Stimulated activated CD4-positive, alpha-beta T cell treated with anti-CD3 and anti-CD28 coated beads, Interleukin-15, amount 100 ng/mL, for 24 hours (primary cell): ENCODE measurements at places on chromosomes 1 and 21.

DNA sequence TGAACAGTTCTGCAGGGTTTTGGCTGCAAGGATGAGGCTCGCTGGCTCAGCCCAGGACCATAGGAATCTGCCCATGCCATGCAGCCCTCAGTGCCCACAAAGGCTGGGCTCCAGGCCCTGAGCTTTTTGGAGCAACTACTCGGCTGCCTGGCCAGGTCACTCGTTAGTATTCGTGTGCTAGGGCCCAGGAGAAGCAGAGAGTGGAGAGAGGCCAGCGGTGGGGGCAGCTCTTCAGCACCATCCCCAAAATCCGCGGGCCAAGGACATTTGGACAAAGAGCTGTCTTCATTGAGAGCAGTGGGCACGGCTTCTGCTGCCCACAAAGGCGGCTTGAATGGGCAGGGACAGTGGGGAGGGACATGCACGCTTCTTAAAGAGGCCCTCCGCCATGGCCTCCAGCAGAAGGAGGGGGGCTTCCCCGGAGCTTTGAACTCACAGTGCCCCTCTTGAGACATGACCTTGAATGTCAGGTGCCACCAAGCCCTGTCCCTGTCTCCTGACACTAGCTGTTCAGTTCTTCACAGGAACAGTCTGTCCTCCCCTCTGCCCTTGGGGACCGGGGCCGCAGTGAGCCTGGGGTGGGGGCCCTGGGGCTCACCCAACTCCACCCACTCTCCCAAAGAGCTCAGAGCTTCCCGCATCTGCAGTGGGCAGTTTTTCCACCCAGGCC, 106.1 kb upstream of the ARHGEF16 start:
- no peak for DNase-seq

- peak; percentile 77 for DNase-seq
These were observed 552 bp upstream of the ZNF496 start for GRCh38 chr1:247332215-247332622.

- no peak for DNase-seq
These were observed 8.3 kb downstream of the DISP3 start for GRCh38 chr1:11487196-11487751.

DNA sequence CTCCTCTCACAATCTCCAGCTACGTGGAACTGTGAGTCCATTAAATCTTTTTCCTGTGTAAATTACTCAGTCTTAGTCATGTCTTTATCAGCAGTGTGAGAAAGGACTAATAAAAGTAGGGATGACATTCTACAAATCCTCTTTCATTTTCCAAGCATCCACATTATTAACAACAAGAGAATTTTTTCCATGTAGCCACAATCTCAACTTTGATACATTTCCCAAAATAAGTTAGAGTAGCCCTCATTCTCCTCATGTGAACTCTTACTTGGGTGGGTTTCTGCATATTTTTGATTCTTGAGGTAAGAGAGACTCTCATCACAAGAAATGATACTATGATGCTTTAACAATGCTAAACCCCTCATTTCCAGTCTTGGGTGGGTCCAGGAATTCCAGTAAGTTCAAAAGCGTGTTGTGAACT, 52.8 kb downstream of the TNFSF18 start:
- no peak for DNase-seq

DNA sequence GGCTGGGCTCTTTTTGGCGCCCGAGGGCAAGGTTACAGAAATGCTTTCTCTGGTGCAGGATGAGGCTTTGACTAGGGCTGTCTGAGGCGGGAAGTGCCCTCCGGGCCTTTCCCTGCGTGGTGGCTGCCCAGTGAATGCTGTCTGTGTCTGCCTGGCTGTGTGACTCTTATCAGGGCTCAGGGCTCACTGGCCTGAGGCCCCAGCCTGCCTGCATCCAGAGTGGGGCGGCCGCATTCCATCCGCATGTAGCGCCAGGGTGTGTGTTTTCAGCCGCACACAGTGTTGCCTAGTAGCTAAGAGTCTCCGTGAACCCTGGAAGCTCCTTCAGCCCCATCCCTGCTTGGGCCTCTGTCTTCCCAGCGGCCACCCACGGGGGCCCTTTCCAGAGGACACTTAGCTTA, 59.1 kb downstream of the FAAP20 start:
- no peak for DNase-seq

DNA sequence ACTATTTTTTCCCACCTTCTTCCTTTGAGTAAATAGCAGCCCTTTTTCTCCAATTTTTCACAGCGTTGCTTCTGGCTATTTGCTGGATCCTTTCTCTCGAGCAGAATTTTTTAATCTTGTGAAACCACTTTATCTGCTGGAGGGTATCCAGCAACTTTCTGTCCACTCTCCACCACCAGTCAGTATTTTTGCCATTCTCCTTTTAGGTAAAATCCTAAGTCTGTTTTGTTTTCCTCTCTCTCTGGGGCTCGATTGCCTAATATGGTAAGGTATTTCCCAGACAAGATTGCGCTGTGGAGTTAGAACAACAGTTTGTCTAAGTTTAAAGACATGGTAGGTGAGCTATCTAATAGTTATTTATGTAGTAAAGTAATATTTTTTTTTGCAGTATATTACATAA, 156.9 kb downstream of the PPP1R12B start:
- no peak for DNase-seq

DNA sequence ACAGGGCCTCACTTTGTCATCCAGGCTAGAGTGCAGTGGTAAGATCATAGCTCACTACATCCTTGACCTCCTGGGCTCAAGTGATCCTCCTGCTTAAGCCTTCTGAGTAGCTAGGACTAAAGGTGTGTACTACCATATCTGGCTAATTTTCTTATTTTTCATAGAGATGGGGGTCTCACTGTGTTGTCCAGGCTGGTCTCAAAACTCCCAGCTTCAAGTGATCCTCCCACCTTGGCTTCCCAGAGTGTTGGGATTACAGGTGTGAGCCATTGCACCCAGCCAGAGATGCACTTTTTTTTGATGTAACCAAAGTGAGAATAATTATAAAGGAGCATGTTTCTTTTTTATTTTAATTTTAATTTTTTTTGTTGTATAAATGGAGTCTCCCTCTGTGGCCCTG, 28.4 kb downstream of the CLIC4 start:
- DNase-seq, result no peak

DNA sequence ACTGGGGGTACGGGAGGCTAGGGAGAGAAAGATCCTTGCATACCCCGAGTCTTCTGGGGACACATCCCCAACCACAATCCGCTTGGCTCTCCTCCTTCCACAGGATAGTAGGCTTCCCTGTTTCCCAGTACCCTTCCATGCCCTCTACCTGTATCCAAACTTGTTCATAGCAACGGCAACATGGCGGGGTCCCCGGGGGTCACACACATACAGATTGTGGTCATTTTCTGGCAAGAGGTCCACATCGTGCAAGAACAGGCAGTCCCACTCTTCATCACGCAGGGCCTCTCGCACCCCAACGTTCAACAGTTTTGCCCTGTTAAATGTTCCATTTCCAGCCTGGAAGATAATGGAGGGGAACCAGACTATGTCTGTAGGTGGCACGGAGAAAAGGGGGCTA, 3.6 kb downstream of the B4GALT3 start:
- DNase-seq, result no peak

GRCh38 chr21:15774590-15774989, 44.8 kb downstream of the USP25 start:
- DNase-seq, result no peak

DNA sequence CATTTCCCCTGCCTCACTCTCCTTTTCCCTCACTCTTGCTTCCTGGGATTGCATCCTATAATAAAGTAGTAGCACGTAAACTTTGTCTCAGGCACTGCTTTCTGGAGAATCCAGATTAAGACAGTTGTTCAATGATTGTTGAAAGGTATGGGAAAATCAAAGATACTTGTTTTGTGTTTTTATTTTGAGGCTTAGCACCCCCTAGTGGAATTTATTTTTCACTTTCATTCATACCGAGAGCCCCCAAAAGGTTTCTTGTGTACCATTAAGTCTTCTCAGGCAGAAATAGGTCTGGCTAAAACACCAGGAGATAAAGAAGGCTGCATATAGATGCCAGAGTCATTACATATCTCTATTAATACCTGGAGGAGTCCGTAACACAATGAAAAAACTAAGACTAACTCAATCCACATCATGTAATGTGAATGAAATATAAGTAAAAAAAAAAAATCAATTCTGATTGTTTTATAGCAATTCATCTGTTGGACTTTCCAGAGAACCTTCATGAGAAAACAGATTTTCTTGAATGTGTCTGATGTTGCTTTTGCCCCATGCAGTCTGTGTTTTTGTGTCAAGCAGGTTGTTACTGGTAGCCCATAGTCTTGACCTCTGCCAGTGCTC, 103.5 kb downstream of the RPE65 start:
- DNase-seq, result no peak

DNA sequence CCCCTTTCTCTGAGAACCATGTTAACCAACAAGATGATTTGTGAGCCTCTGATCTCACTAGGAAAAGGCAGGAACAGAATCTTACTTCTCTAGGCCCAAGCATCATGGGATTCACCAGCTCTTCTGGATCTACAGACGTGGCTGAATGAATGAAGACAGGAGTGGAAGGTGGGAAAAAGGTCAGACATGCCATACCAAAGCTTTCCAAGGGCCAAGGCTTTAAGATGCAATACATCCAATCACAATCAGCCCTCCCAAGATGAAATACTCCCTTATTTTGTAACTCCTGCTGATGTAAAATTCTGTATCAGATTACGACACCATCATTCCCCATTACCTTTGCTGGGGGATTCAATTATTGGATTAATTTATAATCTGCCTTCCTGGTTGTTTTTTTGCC, 80.9 kb downstream of the SSBP3 start:
- DNase-seq, result no peak

GRCh38 chr1:185495898-185496297, 178.9 kb upstream of the IVNS1ABP start:
- DNase-seq, result no peak

DNA sequence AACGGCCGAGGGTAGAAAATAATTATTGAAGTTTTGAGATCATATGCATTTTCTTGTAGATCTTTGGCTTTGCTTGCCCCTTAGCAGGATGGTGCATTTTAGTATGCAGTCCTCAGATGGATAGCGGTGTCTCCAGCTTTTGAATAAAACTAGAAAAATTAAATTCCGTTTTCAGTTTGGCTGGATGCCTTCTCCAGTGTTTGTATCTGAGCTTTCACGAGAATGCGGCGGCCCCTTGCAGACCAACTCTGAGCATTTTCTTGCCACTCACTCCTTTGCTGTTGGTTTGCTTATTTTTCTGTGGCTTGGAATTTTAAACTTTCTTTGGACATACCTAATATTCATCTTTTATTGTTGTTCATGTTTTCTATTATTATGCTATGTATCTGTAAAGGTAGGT, 192.6 kb downstream of the NFIA start:
- no peak for DNase-seq

GRCh38 chr1:121519042-121519755, 334.4 kb downstream of the SRGAP2C start:
- DNase-seq, result peak; percentile 93

- no peak for DNase-seq
These were observed 22.2 kb upstream of the RAP1A start for GRCh38 chr1:111597426-111597825.

DNA sequence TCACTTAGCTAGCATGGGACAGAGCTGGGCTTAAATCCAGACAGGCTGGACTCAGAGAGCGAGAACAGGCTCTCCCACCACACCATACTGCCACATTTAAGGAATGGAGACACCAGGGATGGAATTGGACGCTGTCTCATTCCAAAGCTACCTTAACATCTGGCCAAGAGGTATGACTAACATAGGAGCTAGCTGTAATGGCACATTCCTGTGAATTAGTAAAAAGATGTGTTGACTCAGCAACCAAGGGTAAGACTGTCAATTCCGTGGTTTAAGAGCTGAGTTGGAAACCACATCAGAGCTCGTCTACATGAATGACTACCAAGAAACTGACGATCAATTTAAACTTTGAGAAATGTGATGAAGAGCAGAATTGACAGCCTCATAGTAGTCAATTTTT, 8.3 kb upstream of the TNFRSF9 start:
- peak; percentile 34 for DNase-seq

GRCh38 chr1:192284927-192285326, 31.9 kb upstream of the RGS21 start:
- DNase-seq, result no peak

DNA sequence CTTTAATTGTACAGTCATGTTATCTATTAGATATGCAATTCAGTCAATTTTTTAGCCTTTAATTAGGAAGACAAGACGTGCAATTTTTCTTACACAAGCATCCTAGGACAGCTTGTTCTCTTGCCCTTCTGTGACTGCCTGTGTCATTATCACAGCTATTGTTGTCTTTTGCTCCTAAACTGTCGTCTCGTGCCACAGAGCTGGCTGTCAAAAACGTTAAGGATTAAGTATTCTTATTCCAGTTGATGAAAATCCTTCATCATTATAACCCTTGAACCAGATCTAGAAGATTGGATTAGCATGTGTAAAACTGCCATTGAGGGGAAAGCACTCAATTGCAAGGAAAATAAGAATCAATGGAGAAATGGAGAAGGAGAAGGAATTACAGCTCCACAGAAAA, 43.8 kb upstream of the AIM2 start:
- no peak for DNase-seq

GRCh38 chr21:44845418-44846223, 27.8 kb upstream of the SUMO3 start:
- DNase-seq, result peak; percentile 86

- DNase-seq, result no peak
These were observed 72.6 kb downstream of the PGM1 start for GRCh38 chr1:63665824-63666223.

DNA sequence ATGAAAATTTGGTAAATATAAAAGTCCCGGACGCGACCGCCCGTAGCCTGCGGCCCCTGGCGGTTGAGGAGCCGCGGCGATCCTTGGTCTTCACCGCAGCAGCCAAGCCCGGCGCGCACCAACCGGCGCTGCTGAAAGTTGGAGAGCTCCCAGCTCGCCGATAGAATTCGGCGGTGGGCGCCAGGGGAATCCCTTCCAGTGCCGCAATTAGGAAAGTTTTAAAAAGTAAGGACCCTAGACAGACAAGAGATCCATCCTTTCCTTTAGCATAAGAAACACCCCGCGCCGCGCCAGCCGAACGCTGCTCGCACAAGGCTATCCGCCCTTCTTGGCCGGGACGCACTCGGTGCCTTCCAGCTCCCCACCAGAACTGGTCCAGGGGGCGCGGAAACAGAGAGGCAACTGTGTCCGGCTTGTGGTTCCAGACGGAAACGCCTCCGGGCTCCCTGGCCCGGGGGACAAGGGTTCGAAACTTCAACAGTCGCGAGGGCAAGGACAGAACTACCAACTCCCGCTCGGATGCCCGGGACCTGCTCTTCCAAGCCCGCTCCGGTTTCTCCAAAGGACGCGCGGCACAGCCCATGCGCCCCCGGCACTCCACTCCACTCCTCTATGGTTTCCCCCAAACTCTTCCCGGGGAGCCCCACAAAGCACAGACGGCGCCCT, 1.7 kb downstream of the FAM78B start:
- peak; percentile 52 for DNase-seq
